ENCODE measurements at places on chromosomes 6 and 20.

DNA sequence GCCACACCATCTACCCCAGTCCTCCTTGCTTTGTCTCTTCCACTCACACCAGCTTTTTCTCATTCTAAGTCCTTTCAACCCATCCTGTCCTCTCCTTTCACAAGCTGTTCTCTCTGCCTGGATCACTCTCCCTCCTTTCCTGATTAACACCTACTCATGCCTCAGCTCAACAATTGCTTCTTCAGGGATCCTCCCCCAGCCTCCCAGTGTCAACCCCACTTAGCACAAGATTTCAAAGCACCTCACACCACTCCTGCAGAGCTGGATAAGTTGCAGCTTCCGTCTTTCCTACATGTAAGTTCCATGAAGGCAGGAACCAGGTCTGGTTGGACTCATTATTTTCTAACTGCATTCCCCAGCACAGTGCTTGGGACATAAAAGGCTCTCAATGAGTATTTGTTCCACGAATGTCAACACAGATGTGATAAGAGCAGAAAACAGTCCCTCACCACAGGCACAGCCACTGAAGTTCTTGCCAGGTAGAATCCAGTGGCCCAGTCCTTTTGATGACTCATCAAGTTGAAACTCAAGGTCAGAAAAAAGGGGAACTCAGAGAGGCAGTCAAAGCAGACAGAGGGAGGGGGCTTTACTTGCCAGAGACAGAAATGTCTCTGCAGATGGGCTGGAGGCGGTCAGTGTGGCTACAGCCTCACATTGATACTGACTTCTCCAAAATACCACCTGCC is 193.4 kb upstream of the PRDM1 start:
- DNase-seq, result no peak
- no peak overlapping the region for H3K4me3 ChIP-seq
- H3K27me3 ChIP-seq, result no peaks in the 10 kb centered on the region

DNA sequence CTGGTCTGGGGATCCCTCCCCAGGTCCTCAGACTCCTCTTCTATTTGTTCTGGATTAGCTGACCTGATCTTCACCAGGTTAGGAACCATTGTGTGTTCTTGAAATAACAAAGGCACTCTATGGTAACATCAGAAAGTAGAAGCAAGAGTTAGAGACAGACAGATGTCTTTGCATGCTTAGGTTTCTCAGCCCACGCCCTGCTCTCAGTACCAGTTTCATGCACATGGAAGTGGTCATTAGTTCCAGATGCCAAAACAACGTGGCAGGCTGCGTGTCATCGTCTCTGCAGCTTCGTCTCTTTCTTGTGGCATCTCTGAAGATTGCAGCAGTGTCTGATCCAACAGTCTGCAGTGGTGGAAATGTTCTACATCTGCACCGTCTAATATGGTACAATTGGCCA is 89.4 kb downstream of the PACRG start:
- H3K4me1 ChIP-seq, result no peaks in the 10 kb centered on the region
- no peak overlapping the region for H3K27ac ChIP-seq
- H3K36me3 ChIP-seq, result no peaks in the 10 kb centered on the region
- no peak overlapping the region for H3K4me3 ChIP-seq

DNA sequence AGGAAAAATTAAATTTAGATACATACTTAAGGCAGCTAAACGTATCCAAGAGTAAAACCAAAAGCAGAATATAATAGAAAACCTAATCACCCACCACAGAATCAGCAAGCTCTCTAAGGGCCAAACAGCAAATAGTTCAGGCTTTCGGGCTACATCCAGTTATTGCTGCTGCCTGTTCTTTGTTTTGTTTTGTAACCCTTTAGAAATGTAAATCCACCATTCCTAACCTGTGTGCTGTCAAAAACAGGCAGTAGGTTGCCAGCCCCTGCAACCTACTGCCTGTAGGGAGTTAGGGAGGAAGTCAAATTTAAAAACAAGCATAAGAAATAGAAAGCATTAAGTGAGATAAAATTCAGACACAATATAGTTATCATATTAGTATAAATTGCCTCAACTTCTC is 225.9 kb downstream of the PTPRT start:
- H3K4me1 ChIP-seq, result peaks cover 1% of the 10 kb centered on the region
- no peaks in the 10 kb centered on the region for H3K36me3 ChIP-seq
- H3K27me3 ChIP-seq, result no peaks in the 10 kb centered on the region
- H3K4me3 ChIP-seq, result no peak overlapping the region
- no peak for DNase-seq
- H3K27ac ChIP-seq, result no peak overlapping the region

GRCh38 chr6:166166314-166167257 is 1.1 kb downstream of the TBXT start:
- peaks cover 7% of the 10 kb centered on the region for H3K4me1 ChIP-seq
- no peak overlapping the region for H3K4me3 ChIP-seq
- H3K27me3 ChIP-seq, result peaks cover 29% of the 10 kb centered on the region
- H3K27ac ChIP-seq, result no peak overlapping the region

- H3K27me3 ChIP-seq, result no peaks in the 10 kb centered on the region
- no peak for DNase-seq
- no peak overlapping the region for H3K27ac ChIP-seq
These were observed 65.7 kb upstream of the PTGIS start for GRCh38 chr20:49633643-49634042.

DNA sequence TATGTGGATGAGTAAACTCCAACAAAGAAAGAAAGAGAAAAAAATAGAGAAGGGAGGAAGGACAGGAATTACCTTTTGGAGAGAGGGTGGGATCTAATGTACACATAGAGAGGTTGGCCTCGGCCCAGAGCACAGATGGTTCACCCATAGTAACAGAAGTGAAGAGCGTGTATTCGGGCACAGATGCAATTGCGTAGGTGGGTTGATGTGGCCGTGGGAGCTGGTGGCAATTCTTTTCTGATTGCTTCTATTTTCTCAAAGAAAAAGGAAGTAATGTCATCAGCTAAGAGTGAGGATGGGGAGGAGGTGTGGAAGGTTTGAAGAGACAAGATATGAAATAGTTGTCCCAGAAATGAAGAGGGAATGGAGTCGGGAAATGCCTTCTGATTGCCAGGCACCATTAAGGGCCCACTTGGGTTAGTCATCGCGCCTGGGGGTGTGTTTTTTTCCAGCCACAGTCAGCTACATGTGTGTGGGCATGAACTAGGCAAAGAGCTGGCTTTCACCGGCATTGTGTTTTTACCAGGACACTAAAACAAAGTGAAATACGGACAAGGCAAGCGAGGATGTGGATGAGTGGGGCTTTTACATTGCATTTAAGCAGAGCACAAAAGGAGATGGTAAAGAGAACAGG is 158.7 kb downstream of the SYNE1 start:
- H3K4me3 ChIP-seq, result no peak overlapping the region
- DNase-seq, result no peak
- H3K36me3 ChIP-seq, result no peaks in the 10 kb centered on the region
- no peaks in the 10 kb centered on the region for H3K27me3 ChIP-seq

GRCh38 chr6:155036907-155037306 is 41.8 kb downstream of the TIAM2 start:
- no peaks in the 10 kb centered on the region for H3K4me1 ChIP-seq
- DNase-seq, result no peak
- H3K27ac ChIP-seq, result no peak overlapping the region
- no peaks in the 10 kb centered on the region for H3K36me3 ChIP-seq
- no peaks in the 10 kb centered on the region for H3K27me3 ChIP-seq

GRCh38 chr6:70413992-70414494 is 735 bp downstream of the FAM135A start:
- peak; percentile 34 for DNase-seq
- H3K27ac ChIP-seq, result peak overlapping the region; percentile 63
- H3K27me3 ChIP-seq, result no peaks in the 10 kb centered on the region
- no peaks in the 10 kb centered on the region for H3K4me1 ChIP-seq
- peak overlapping the region; percentile 74 for H3K4me3 ChIP-seq

- no peaks in the 10 kb centered on the region for H3K36me3 ChIP-seq
- H3K27me3 ChIP-seq, result no peaks in the 10 kb centered on the region
- no peak overlapping the region for H3K4me3 ChIP-seq
- no peak for DNase-seq
- H3K4me1 ChIP-seq, result no peaks in the 10 kb centered on the region
- no peak overlapping the region for H3K27ac ChIP-seq
These were observed 16.1 kb downstream of the ZC2HC1B start for GRCh38 chr6:143880412-143880811.

DNA sequence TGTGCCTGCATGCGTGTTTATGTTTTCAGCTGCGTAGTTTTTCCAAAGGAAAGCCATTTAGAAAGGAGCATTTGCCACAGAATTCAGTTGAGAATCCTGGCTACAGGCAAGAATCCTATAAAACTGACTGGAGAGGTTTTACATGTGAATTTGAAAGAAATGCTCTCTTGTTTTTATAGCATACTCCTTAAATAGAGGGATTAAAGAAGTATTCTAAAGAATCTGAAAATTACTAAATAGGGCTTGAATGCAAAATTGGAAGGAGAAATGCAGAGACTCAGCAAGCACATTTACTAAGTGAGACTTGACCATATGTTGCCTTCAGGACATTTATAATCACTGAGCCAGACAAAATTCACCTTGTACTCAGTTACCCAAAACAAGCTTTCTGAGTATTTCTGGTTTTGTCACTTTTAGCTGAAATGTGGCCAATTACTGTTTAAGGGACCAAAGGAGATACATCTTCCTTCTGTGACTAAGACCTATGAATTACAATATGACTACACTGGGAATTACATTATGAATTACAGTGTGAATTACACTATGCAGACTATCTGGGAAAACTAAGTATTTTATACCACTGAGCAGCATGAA is 107.4 kb upstream of the ASCC3 start:
- no peak for DNase-seq
- H3K27ac ChIP-seq, result no peak overlapping the region
- no peaks in the 10 kb centered on the region for H3K27me3 ChIP-seq
- no peaks in the 10 kb centered on the region for H3K36me3 ChIP-seq

DNA sequence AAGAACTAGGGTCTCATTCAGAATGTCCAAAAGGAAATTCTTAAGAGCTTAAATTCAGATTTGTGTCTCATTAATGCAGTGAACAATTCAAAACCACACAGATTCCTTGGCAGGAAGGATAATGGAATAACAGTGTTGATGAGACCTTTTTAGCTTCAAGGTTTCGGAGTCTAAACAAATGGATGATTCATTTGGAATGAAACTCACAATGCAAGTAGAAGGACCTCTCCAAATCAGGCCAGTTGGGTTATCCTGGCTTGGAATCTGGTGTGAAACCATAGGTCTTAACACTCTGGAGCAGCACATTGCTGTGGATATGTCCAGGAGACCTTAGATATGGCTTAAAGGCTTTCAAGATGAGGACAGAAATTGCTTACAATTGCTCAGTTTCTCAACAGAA is 44.9 kb downstream of the KCTD20 start:
- H3K27ac ChIP-seq, result no peak overlapping the region
- peaks cover 12% of the 10 kb centered on the region for H3K36me3 ChIP-seq
- H3K4me1 ChIP-seq, result no peaks in the 10 kb centered on the region
- no peaks in the 10 kb centered on the region for H3K27me3 ChIP-seq
- no peak for DNase-seq

GRCh38 chr6:14372734-14373489 is 255.3 kb downstream of the CD83 start:
- no peaks in the 10 kb centered on the region for H3K36me3 ChIP-seq
- no peak overlapping the region for H3K4me3 ChIP-seq
- DNase-seq, result no peak
- H3K27ac ChIP-seq, result no peak overlapping the region

DNA sequence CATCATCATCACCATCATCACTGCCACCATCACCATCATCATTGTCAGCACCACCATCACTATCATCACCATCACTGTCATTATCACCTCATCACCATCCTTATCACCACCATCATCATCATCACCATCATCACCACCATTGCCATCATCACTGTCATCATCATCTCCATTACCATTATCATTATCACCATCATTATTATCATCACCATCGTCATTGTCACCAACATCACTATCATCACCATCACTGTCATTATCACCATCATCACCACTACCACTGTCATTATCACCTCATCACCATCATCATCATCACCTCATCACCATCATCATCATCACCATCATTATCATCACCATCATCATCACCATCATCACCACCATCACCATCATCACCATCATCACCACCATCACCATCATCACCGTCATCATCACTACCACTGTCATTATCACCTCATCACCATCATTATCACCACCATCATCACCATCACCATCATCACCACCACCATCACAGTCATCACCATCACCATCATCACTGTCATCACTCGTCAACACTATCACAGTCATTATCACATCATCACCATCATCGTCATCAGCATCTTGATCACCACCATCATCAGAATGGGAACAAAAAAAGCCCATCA is 191.1 kb downstream of the TTLL2 start:
- no peaks in the 10 kb centered on the region for H3K36me3 ChIP-seq
- H3K4me3 ChIP-seq, result no peak overlapping the region
- DNase-seq, result no peak
- no peaks in the 10 kb centered on the region for H3K4me1 ChIP-seq
- H3K27me3 ChIP-seq, result no peaks in the 10 kb centered on the region
- no peak overlapping the region for H3K27ac ChIP-seq

DNA sequence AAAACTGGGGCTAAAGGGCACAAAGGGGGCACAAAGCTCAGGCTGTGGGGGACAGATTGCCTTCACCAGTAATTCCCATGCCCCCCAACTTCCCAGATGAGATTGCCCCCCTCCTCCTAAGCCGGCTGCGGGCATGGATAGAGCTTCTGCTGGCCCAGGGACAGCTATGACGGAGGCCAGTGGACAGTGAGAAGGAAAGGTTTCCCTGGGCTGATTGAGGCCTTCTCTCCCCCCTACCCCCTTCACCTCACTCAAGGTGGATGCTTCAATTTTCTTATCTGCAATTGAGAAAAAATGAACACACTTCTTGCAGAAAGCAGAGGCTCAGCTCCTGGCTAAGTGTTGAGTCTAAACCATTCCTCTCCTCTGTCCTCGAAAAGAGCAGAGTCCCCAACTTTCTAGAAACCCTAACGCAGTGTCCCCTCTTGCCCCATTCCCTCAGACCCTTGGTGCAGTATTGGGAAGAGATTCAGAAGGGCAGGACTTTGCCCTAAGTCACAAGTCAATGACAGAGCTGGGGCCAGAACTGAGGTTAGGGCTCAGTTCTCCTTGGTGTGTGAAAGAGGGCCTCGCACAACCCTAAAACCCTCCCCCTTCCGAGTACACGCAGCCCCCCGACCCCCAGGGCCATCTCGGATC is 808 bp downstream of the SDC4 start:
- H3K27ac ChIP-seq, result peak overlapping the region; percentile 97
- H3K27me3 ChIP-seq, result no peaks in the 10 kb centered on the region
- H3K4me3 ChIP-seq, result peak overlapping the region; percentile 96
